ENCODE measurements at places on chromosomes 13 and 19.

- DNase-seq = peak; percentile 75
Observed at GRCh38 chr13:52455677-52456041, 381 bp downstream of the CKAP2 start.

- DNase-seq = no peak
Observed at GRCh38 chr19:32227561-32228165, 117.7 kb upstream of the ZNF507 start.

DNA sequence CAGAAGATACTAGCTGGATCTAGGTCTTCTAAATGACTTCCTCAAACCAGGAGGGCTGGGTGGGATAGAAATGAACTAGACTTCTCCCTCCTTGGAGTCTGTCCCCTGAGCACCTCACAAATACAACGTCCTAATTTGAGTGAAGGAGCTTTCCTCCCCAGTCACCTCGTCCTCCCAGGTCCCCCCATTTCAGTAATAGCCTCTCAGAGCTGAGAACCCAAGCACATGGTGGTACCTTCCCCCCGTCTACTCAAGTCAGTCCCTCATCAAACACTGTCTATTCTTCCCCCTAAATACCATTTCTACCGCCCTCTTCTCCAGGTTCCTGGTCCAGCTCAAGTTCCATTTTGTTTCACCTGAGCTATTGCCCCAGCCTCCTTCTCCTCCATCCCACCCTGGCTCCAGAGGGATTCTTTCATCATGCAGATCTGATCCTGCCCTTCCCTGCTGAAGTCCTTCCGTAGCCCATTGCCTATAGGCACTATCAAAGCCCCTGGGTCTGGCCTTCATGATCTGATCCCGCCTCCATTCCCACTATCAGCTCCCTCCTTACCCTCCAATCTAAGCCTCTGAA is 5.3 kb upstream of the PRKCG start:
- peak; percentile 44 for DNase-seq

DNA sequence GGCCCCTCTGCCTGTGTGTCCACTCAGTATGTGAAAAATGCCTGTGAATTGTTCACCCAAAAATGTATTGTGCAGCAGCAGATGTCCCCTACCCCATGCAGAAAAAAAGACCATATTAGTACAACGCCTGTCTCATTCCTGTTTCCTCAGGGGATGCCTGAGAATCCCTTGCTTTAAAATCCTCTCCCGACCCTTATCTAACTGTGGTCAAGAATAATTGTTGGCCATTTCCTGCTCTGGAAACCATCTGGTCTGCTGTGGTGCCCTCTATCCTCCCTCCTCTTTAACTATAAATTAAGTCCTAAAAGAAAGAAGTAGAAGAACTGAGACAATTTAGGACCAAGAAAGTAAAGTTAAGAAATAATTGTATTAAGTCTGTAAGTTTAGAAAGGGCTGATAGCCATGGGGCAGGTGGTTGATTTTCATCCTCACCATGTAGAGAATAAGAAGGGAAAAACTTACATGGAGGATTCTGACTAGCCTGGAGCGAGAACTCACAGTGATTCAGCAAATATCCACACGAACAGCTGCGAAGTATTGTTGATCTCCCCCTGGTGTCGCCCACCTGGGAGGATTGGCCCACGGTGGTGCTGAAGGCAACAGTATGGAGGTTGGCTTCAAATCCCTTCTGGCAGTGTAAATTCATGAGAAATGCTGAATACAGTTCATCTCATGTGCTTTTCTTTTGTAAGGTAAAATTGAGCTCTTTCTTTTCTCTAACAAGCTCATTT is 85.6 kb downstream of the COL4A2 start:
- no peak for DNase-seq

DNA sequence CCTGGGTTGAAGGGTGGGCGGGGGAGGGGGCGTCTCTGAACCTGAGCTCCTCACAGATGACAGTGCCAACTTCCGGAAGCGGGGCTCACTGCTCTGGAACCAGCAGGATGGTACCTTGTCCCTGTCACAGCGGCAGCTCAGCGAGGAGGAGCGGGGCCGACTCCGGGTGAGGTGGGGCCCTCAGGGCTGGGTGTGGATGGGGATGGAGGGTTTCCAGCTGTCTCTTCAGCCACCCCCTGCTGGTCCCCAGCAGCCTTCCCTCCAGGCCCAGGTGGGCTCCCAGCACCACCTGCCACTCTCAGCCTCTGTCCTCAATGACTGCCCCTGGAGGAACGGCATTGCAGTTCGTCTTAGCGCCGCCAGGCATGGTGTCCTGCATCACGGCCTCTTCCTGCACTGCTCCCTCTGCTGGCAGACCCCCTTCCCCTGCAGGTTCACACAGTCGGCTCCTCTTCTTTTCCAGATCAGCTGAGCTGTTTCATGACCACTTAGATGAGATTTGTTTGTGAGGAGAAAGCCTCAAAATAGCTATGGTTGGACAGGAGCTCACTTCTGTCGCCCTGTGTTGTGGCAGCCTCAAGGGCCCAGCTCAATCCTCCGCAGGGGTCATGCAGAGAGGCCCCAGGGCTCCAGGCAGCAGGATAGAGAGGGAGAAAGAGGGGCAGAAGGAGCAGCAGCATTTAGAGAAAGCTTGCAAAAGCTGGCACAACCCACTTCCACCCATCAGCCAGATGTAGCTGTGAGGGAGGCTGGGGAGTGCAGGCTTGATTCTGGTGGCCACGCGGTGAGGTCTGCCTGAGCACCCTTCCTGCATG is 2.5 kb upstream of the GARIN5A start:
- peak; percentile 18 for DNase-seq

- no peak for DNase-seq
Observed at GRCh38 chr19:45047188-45047797, 8.4 kb downstream of the CLASRP start.

DNA sequence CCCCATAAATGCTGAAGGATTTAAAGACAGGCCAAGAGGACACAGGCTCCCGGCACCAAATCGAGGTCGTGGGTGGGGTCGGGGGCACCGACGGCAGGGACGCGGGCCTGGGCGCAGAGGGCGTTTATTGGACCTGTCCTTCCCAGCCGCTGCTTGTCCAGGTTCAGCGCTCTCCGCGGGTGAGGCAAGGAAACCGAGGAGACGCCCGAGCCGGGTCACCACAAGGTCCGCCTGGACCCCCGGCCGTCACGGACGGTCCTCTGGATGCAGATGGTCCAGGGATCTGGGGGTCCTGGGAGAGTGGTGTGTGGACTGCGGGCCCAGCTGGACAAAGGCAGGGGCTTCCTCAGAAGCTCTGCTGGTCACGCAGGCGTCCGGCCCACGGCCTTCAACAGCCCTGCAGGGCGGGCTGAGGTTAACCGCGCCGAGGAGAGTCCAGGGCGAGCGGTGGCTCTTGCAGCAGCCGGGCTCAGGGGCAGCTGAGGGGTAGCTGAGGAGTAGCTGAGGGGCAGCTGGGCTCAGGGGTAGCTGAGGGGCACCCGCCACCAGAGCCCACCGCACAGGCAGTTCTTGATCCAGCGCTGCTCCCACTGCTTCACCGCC is 8.5 kb downstream of the CFD start:
- DNase-seq = no peak

DNA sequence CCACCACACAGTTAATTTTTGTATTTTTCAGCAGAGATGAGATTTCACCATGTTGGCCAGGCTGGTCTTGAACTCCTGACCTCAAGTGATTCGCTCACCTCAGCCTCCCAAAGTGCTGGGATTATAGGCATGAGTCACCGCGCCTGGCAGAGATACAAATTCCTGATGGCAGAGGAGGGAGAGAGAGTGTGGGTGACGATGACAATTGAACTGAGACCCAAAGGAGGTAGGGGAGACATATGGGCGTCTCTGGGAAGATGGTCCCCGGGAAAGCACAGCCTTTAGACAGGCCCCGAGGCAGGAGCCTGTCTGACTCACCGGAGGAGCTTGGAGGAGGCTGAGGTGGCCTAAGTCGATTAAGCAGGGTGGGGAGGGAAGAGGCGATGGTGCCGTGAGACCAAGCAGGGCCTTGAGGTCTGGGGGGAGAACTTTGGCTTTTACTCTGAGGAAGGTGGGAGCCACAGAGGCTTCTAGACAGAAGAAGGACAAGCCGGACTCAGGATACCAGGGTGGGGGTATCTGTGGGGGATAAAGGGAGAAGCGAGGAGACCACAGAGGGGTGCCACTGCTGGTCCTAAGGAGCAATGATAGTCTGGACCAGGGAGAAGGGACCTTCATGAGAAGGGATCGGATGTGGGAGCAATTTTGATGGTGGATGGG is 38.2 kb downstream of the ARRDC2 start:
- no peak for DNase-seq

- no peak for DNase-seq
Observed at GRCh38 chr13:31090096-31090495, 71.6 kb downstream of the HSPH1 start.

DNA sequence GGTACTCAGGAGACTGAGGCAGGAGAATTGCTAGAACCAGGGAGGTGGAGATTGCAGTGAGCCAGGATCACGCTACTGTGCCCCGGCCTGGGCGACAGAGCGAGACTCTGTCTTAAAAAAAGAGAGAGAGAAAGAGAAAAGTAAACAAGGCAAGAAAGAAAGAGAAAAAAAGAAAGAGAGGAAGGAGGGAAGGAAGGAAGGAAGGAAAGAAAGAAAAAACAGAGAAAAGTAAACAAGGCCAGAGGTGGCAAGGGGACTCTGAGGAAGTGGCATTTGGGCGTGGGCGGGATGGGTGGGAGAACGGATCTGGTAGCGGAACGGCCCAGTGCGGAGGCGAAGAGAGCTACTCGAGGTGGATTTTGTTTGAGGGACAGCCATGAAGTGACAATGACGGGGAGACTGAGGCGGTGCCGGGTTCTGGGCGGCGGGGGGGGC is 7.5 kb upstream of the ARRDC2 start:
- DNase-seq = no peak

DNA sequence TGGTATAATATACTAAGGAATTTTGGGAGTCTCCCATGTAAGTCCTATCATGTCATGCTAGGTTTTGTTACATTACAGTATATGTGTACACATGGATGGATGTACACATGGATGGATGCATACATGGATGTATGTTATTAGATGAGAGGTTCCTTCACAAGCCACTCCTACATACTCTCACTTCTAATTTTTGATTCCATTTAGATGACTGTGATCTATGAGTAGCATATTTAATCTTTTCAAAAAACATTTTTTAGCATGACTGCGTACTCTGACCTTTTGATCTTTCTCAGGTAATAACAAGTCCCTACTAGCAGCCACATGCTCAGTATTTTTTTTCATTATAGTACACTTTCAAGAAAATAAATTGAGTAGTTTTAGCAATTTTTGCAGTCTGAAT is 441.8 kb downstream of the SLITRK1 start:
- DNase-seq = no peak

DNA sequence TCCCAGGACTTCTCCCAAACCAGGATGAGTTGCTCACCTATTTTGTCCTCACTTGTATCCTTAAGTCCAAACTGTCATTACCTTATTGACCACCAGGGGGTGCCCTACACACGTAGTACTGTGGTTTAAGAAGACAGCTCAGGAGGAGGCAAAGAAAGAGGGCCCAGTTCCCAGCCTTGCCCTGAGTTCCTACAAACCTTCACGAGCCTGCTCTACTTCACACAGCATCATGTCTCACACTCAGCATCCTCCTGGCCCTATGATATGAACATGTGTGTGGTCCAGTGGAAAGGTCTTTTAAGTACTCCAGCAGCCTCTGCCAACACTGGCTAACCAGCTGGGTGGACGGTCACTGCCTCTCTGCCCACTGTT is 8.1 kb upstream of the ZNF784 start:
- peak; percentile 87 for DNase-seq

DNA sequence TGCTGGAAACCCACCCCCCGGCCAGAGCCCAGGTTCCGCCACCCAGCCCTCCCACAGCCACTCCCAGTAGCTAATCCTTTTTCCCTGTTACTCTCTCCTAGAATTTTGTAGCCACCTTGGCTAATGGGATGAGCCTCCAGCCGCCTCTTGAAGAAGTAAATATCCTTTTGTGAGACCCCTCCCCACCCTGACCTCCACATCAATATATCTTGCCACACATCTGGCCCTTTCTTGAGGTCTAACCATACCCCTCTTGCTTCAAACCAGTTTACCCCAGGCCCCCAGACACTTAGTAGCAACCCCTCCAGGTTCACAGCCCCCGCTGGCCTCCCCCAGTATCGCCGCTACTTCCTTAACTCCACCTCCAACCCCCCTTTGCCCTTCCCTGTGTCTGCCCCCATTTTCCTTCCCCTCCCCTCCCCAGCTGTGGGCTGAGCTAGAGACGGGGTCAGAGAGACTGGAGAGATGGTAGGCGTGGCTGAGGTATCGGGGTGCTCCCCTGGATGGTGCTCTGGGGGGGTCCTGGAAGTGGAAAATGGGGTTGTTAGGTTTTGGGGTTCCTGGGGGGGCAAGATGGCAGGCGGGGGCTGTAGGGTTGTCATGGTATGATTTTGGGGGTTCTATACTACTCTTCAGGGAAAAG is 2.8 kb downstream of the PRMT1 start:
- no peak for DNase-seq

GRCh38 chr13:113668491-113668971 is 1.5 kb downstream of the GRK1 start:
- DNase-seq = no peak

GRCh38 chr19:38522915-38523314 is 89.4 kb downstream of the RYR1 start:
- no peak for DNase-seq
